Suprapubic skin (tissue), 4 donors: ENCODE measurements at places on chromosomes 13 and 19.
A peak's percentile ranks its signal among the peaks of the same experiment; 100 is the strongest.

GRCh38 chr13:44063881-44064280 lies 184.2 kb downstream of the LACC1 start:
- H3K27ac ChIP-seq, result no peak overlapping the region
- no peaks in the 10 kb centered on the region for H3K27me3 ChIP-seq
- no peak overlapping the region for H3K4me3 ChIP-seq
- no peak for DNase-seq
- H3K36me3 ChIP-seq, result no peaks in the 10 kb centered on the region

GRCh38 chr13:100347968-100348367 lies 240.6 kb downstream of the GGACT start:
- no peaks in the 10 kb centered on the region for H3K27me3 ChIP-seq
- H3K27ac ChIP-seq, result no peak overlapping the region
- no peaks in the 10 kb centered on the region for H3K4me1 ChIP-seq

- H3K36me3 ChIP-seq, result no peaks in the 10 kb centered on the region
- H3K27me3 ChIP-seq, result no peaks in the 10 kb centered on the region
- DNase-seq, result no peak
- H3K4me3 ChIP-seq, result no peak overlapping the region
- no peaks in the 10 kb centered on the region for H3K4me1 ChIP-seq
- H3K27ac ChIP-seq, result no peak overlapping the region
These were observed 105.1 kb downstream of the NUFIP1 start for GRCh38 chr13:44884076-44884729.

DNA sequence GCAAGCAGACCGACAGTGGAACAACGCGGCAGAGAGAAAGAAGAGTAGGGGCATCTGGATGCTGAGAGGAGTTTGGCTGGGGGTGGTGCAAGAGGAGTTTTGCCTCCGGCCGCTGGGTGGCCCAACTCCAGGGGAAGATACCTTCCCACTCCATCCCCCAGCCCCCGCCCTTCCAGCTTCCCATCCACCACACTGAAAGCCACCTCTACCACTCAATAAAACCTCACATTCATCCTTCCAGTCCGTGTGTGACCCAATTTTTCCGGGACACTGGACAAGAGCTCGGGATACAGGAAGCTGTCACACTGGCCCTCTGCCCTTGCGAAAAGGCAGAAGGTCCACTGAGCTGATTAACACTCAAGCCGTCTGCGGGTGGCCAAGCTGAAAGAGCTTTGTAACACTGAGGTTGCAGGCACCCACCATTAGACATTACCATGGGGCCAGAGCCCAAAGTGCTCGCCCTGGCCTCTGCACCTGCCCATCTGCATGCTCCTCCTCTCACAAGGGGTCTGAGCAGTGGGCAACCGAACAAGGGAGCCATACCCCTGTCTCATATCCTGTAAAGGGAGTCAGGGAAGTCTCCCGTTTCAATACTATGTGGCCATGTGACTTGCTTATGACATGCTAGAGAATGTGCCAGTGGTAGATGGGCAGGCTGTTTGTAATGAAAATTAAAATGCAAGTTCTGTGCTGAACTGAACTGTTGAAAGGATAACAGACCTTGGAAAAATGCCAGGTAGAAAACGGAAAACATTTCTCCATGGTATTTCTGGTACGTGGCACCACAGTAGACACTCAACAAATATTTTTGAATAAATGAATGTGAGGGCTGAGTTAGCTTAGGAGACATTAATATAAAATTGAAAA lies 205.1 kb upstream of the STARD13 start:
- H3K27ac ChIP-seq, result no peak overlapping the region
- H3K4me1 ChIP-seq, result no peaks in the 10 kb centered on the region
- peak; percentile 62 for DNase-seq
- H3K4me3 ChIP-seq, result no peak overlapping the region

DNA sequence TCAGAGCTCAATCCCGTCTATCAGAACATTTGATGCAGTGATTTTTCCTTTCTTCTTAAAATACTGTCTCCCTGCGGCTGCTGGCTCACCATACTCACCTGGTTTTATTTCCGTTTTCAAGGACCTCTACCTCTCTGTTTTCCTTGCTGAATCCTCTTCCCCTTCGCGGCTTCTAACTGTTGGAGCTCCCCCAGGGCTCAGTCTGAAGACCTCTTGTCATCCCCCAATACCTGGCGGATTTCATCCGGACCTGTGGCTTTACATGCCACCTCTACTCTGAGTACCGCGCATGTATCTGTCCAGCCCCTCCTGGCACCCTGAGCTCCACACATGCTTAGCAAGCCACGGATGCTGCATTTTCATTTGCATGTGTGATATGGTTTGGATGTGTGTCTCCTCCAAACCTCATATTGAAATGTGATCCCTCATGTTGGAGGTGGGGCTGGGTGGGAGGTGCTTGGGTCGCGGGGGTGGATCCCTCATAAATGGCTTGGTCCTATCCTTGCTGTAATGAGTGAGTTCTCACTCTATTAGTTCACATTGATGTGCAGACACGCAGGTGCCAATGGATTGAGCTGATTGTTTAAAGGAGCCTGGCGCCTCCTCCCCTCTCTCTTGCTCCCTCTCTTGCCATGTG lies 106.2 kb upstream of the LSM14A start:
- H3K27me3 ChIP-seq, result peaks cover 14% of the 10 kb centered on the region
- H3K27ac ChIP-seq, result no peak overlapping the region
- H3K36me3 ChIP-seq, result no peaks in the 10 kb centered on the region
- no peak overlapping the region for H3K4me3 ChIP-seq

GRCh38 chr19:14218620-14219330 lies 12.8 kb upstream of the ADGRL1 start:
- H3K27ac ChIP-seq, result no peak overlapping the region
- no peaks in the 10 kb centered on the region for H3K36me3 ChIP-seq
- DNase-seq, result no peak
- H3K4me1 ChIP-seq, result peaks cover 18% of the 10 kb centered on the region
- H3K27me3 ChIP-seq, result peaks cover 3% of the 10 kb centered on the region
- no peak overlapping the region for H3K4me3 ChIP-seq

DNA sequence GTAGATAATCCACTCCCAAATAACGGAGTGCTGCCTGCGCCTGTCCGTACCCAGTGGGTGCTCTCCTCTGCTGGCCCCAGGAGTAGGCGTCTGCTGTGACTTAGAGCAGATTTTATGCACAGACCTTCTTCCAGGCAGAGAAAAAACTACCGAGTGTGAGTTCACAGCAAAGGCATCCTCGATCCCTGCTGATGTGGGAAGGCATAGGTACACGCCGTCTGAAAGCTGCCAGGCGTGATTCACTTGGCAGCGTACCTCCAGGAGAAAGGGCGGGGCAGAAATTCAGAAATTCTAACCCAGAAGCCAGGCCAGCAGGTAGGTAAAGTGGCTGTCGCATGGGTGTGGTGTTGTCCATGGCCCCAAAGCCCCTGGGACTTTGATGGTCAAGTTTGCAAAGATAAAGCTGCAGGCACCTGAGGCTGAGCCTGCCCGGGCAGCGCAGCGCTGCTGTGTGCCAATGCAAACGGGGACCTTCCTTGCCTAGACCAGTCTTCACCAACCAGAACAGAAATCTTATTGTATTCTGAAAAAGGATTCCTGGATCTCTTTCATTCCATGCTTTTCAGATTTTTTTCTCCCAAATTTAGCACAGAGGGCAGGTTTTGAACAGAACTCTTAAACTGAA lies 36.3 kb downstream of the COL4A2 start:
- DNase-seq, result no peak
- H3K36me3 ChIP-seq, result no peaks in the 10 kb centered on the region
- H3K27ac ChIP-seq, result peak overlapping the region; percentile 35
- peaks cover 62% of the 10 kb centered on the region for H3K4me1 ChIP-seq
- no peak overlapping the region for H3K4me3 ChIP-seq
- no peaks in the 10 kb centered on the region for H3K27me3 ChIP-seq

DNA sequence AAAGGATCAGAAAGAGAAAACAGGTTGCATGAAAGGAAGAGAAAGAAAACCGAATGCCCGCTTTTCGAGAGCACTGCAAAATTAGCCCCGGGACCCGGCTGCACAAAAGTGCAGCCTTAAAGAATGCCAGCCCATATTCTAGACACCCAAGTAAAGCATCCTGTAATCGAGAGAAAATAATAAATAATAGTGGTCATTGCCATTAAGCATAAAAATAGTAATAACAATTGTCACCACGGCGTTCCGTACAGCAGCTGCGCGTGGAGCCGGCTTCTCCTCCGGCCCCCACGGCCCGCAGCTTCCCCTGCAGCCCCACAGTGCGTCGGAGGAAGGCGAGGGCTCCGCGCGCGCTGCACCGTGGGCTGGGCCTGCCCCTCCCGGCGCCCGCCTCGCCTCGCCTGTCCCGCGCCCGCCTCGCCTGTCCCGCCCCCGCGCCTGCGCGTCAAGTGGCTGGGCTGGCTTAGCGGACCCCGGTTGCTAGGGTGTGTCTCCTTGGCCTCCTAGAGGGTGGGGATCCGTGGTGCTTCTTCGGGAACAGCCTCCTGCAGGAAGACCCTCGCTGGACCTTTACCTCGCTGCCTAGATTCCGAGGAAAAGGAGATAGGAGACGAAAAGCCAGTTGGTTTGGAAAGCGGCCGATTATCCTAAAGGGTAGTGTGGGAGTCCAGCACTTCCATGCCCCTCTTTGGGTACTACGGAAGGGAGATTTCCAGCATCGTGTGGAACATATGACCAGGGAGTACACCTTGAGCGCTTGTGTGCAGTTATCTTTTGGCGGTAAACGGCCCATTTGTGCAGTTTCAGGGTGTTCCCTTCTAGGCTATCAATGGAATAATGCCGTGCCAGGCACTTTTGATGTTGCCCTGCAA lies at the start of gene LRRC63:
LRRC63 (plus strand) TSS at position 446 of the 869 bp plus-strand sequence. CDS start 1,107 bp downstream, outside the sequence.
- H3K27me3 ChIP-seq, result no peaks in the 10 kb centered on the region
- H3K36me3 ChIP-seq, result no peaks in the 10 kb centered on the region
- H3K27ac ChIP-seq, result peak within 1 kb of the TSS; percentile 49
- peak within 1 kb of the TSS; percentile 57 for H3K4me3 ChIP-seq

DNA sequence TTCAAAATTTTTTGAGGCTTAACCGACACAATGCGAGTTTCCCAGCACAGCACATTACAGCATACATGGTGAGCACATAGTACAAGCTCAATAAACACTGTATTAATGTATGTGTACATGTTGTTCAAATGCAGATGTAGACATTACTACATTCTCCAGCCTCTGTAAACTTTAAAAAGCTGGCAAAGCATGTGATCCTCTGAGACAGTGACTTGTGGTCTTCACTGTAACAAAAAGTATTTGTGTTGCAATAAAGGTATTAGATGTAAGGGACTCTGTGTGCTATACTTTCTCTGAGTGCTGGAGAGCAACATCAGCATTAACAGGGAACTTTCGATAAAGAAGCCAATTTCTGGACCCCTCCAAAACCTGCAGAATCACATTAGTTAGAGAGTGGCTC lies 46.4 kb upstream of the ZNF254 start:
- peaks cover 13% of the 10 kb centered on the region for H3K4me1 ChIP-seq
- no peaks in the 10 kb centered on the region for H3K27me3 ChIP-seq
- no peak overlapping the region for H3K27ac ChIP-seq
- DNase-seq, result no peak
- H3K4me3 ChIP-seq, result no peak overlapping the region

GRCh38 chr19:12139269-12139668 lies 881 bp downstream of the ZNF20 start:
- H3K36me3 ChIP-seq, result peaks cover 30% of the 10 kb centered on the region
- H3K4me3 ChIP-seq, result peak overlapping the region; percentile 74
- peak overlapping the region; percentile 67 for H3K27ac ChIP-seq
- no peaks in the 10 kb centered on the region for H3K27me3 ChIP-seq

DNA sequence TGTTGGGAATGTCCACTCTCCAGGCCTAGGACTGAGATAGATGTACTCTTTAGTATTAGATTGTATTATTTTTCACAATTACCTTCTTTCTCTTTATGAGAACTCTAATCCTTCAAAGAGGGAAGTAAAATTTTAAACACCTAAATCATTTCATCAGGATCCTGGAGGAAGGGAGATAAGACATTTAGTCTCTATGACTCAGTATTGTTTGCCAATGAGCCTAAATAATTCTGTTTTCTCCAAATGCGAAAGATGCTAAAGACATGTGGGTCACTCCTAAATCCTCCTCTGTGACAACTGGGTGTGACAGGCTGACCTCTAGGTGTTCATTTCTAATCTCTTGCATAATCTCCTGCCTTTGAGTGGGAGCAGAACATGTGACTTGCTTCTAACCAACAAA lies 1736.6 kb upstream of the MIR17HG start:
- no peak overlapping the region for H3K27ac ChIP-seq
- no peaks in the 10 kb centered on the region for H3K36me3 ChIP-seq
- DNase-seq, result no peak
- no peak overlapping the region for H3K4me3 ChIP-seq

GRCh38 chr19:50292216-50292827 lies 36.9 kb downstream of the KCNC3 start:
- peaks cover 19% of the 10 kb centered on the region for H3K27me3 ChIP-seq
- DNase-seq, result no peak
